ENCODE measurements at places on chromosomes 5 and 9. TPM values are rescaled to one million over a fixed set of nuclear protein-coding genes. Genes with fewer than 3 reads are reported as not detected.

The FOXD4 gene
- polyA plus RNA-seq: 1.4 TPM

The BTNL3 gene
- polyA plus RNA-seq: not detected

The IGFBPL1 gene
- 11.3 TPM for polyA plus RNA-seq

The KCNT1 gene
- 24.7 TPM for polyA plus RNA-seq

The CYLC2 gene
- not detected for polyA plus RNA-seq

The CARTPT gene
- polyA plus RNA-seq: 30.1 TPM

The ASS1 gene
- polyA plus RNA-seq: 40.2 TPM

The BHMT gene
- 1.2 TPM for polyA plus RNA-seq

The C7 gene
- 25.4 TPM for polyA plus RNA-seq

The SLC46A2 gene
- polyA plus RNA-seq: 0.14 TPM

The AIF1L gene
- polyA plus RNA-seq: 73.6 TPM

The NR5A1 gene
- 0.08 TPM for polyA plus RNA-seq

The DNAJB5 gene
- 54.6 TPM for polyA plus RNA-seq

The PGM5 gene
- 5.2 TPM for polyA plus RNA-seq

The TTC16 gene
- 0.38 TPM for polyA plus RNA-seq

The CCDC152 gene
- polyA plus RNA-seq: 9.5 TPM

The PRSS3 gene
- 16.7 TPM for polyA plus RNA-seq

The GRM6 gene
- polyA plus RNA-seq: 3.7 TPM

The CDO1 gene
- polyA plus RNA-seq: 119 TPM

The TMOD1 gene
- 80.8 TPM for polyA plus RNA-seq

The TLX3 gene
- 11.1 TPM for polyA plus RNA-seq

The PPP3R2 gene
- polyA plus RNA-seq: 0.17 TPM

The TPPP gene
- polyA plus RNA-seq: 64.0 TPM

The DMGDH gene
- 3.3 TPM for polyA plus RNA-seq

The ENTREP1 gene
- polyA plus RNA-seq: 102 TPM

The NUTM2G gene
- polyA plus RNA-seq: 1.7 TPM

The DCTN3 gene
- polyA plus RNA-seq: 190 TPM

The HSD17B3 gene
- polyA plus RNA-seq: 0.54 TPM
